Endothelial cell of umbilical vein (primary cell): ENCODE measurements at places on chromosomes 6 and 20. TPM values are rescaled to one million over a fixed set of nuclear protein-coding genes. Genes with fewer than 3 reads are reported as not detected.

Gene PAX1
- polyA plus RNA-seq = not detected in 2 replicates

Gene CST2
- not detected in 2 replicates for polyA plus RNA-seq

Gene MAS1
- not detected in 2 replicates for polyA plus RNA-seq

DNA sequence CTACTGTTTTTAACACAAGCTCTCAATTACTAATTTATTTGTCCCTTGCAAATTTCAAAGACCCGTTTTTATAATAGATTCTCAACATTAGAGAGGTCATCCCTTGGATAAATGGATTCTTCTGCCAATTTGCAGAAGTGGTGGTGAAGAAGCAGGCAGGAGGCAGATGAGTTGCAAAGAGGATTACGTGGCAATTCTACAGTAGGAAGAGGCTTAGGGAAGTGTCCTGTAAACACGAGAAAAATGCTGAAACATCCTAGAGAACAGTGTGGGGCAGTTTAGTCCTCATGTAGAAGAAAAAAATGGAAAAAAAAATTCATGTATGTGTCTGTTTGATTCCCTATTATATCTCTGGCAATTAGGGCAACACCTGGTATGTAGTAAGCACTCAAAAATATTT lies 87.6 kb downstream of the BMP2 start:
- DNase-seq = no peak

DNA sequence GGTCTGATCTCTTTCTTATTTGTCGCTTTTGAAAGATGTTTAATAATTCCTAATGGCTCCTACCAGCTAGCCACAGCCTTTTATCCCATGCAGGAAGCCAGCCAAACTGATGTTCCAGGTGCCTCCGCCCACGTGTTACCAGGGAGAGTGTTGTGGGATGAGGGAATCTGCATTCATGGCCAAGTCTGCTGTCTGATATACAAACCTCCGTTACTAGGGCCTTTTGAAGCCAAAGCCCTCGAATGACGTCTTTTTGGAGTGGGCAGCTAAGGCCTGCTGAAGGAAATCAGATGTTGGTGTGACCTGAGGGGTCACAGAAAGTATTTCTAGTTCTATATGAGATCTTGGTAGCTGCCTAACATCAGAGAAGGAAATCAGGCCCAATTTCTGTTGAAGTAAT lies 21.3 kb downstream of the STK35 start:
- no peak for DNase-seq

DNA sequence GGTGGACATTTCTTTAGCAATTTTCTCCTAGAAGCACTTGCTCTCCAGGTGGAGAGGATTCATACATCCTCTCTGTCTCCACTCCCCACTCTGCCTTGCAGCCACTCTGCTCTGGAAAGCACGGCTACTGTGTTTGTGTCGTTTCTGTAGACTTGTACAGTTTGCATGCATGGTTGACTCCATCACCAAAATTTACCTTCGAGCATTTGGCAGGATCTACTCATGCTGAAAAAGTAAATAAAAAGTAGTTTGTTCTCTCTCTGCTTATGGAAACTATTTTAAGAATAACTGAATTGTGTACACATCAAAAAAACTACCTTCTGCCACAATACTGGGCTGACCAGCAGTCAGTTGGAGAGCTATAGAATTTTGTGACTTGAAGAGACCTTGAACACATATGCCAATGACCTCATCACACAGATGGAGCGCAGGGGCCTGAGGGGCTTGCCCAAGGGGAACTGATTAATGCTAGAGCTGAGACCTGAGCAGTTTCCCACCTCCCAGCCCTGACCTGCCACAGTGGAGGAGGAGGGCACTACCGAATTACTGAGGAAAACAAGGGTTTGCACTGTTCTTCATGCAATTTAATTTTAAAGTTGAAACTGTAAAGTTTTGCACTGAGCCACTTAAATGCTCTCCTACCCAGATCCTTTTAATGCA lies 33.7 kb upstream of the FOXQ1 start:
- no peak for DNase-seq

DNA sequence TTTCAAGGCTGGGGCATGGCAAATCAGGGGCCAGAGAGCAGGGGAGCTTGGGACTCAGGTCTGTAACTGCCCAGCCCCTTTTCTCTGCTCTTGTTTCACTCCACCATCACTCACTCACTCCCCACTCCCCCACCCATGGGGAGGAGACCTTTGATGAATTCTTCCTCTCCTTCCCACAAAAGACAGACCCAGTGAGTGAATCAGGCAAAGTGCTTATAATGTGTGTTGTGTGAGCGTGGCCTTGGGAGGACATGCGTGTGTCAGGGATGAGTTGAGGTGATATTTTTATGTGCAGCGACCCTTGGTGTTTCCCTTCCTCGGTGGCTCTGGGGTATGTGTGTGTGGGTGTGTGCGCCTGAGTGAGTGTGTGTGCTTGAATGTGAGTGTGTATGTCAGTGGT lies 1.0 kb upstream of the CUL9 start:
- DNase-seq = no peak

GRCh38 chr6:5623769-5624168 lies 362.5 kb downstream of the FARS2 start:
- no peak for DNase-seq

- no peak for DNase-seq
Measured at GRCh38 chr20:64220891-64221527, 34.5 kb upstream of the PCMTD2 start.

DNA sequence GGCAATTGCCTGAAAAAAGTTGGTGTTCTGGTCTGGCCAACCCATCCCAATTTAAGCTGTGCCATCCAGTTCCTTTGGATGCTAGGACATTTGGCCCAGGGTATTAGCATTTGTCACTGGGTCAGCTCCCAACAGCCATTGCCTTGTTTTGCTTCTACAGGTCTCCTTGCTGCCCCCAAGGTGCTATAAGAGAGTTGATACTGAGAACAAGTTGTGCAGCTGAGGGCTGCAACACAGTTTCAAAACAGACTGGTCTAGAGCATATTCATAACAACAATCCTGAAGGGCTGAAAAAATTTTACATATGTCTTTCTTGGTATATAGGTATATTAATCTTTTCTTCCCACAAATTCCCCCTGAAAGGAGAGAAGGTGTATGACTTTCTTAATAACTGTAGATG lies 61.0 kb downstream of the LYRM4 start:
- DNase-seq = no peak

GRCh38 chr6:140544431-140544830 lies 1170.0 kb upstream of the CITED2 start:
- DNase-seq = no peak
